ENCODE measurements at places on chromosomes 1 and 21.
A peak's percentile ranks its signal among the peaks of the same experiment; 100 is the strongest.

DNA sequence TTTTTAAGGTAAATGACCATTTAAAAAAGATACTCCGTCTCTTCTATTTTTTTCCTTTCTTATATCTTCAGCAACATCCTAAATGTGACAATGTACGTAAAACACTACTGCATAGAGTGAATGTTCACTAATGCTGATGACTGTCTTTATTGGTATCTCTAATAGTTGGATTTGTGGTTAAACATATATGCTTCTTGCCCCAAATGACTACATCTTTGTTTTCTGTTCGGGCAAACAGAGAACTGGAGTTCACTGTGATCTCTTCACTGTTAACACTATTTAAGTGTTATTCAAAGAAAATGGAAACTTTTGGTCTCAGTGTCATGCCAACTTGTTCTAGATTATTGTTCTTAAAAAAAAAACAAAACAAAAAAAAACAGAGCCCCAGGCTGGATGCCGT is 109.4 kb downstream of the KIF26B start:
- DNase-seq, result peak; percentile 56

- peak; percentile 25 for DNase-seq
Observed at GRCh38 chr1:44672254-44672955, 1.9 kb downstream of the TMEM53 start.

- no peak for DNase-seq
Observed at GRCh38 chr1:175191659-175192058, 917 bp downstream of the KIAA0040 start.

- no peak for DNase-seq
Observed at GRCh38 chr1:225980005-225980836, 18.9 kb downstream of the SDE2 start.

GRCh38 chr1:19411612-19412011 is 73.7 kb downstream of the CAPZB start:
- DNase-seq, result no peak

GRCh38 chr1:41765152-41765551 is 153.6 kb downstream of the HIVEP3 start:
- DNase-seq, result no peak

- DNase-seq, result peak; percentile 61
Observed at GRCh38 chr21:26169061-26169610, 1.4 kb downstream of the APP start.

DNA sequence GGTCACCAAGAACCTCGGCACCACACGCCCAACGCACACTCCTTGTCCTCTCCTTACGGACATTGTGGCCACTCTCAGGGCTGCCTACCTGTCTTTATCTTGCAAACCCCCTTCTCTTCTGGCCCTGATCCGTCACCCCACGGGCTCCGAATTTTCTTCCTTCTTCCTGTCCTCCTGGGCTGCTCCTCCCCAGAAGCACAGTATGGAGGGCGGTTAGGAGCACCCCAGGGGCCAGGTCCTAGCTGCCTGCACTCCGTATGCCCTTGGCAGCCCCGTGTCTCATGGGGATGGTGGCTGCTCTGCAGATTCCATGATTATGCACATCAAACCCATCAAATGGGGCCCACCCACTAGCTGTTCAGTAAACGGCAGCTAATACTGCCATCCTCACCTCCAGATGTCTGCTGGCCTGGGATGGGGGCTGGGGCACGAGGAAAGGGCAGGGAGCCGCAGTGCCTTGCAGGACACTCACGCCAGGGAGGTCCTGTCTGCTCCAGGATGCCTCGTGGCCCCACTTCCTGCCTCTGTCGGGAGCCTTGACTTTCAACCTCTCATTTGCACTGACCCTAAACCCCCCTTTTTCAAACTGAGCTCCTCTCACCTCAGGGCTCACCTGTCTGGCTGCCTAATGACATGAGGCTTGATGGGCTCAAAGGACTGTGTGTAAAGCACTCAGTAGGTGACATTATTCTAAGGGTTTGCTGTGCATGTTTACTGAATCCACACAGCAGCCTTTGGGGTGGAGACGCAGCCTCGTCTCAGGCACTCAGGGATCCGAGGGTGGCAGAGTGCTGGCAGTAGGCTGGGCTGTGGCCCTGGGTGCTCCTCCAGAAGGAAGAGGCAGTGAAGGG is 4.4 kb downstream of the TTC34 start:
- DNase-seq, result no peak

- no peak for DNase-seq
Observed at GRCh38 chr1:213443415-213443814, 392.4 kb downstream of the RPS6KC1 start.

DNA sequence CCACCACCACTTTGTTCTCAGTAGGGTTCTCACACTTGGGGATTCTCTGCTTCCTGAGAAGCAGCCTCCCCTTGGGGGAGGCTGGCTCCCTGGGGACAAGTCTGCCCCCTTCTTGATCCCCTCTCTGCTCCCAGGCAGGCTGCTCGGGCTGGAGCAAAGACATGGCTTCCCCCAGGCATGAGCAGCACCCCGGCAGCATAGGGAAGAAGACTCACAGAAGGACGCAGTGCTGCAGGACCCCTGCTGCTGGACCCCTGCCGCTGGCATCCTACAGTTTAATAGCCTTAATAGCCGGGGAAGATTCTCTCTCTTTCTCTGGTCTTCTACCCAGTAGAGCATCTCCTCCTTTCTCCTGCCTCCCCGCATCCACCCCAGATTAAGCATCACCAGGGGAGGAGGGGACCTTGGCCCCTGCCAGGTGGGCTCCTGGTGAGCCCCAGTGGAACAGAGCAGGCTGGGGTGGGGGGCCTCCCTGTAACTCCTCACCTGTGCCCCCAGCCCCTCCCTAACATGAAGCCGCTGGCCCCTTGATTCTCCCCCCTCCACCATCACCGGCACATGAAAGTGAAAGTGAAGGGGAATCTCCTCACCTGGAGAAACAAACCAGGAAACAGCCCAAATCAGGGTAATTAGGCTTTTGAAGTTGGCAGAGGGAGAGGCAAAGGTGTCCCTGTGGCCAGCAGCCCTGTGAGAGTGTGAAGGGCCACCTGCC is 2.5 kb downstream of the WNT3A start:
- DNase-seq, result no peak
